ENCODE measurements at places on chromosomes 13 and 19. TPM values are rescaled to one million over a fixed set of nuclear protein-coding genes. Genes with fewer than 3 reads are reported as not detected.
A peak's percentile ranks its signal among the peaks of the same experiment; 100 is the strongest.

ZNF534 gene
- total RNA-seq: not detected

IL4I1 gene
- 12.8 TPM for total RNA-seq

DNA sequence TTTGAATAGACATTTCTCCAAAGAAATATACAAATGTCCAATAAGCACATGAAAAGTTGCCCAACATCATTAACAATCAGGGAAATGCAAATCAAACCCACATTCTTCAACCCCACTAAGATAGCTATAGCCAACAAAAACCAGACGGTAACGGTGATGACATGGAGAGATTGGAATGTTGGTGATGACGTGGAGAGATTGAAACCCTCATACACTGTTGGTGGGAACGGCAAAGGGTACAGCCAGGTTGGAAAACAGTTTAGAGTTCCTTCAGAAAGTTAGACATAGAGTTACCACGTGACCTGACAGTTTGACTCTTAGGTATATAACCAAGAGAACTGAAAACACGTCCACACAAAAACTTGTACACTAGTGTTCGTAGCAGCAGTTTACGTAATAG lies 48.1 kb downstream of the TNFRSF19 start:
- peaks cover 3% of the 10 kb centered on the region for H3K4me1 ChIP-seq
- no peak overlapping the region for H3K4me3 ChIP-seq
- H3K36me3 ChIP-seq: peaks cover 2% of the 10 kb centered on the region
- DNase-seq: no peak

DNA sequence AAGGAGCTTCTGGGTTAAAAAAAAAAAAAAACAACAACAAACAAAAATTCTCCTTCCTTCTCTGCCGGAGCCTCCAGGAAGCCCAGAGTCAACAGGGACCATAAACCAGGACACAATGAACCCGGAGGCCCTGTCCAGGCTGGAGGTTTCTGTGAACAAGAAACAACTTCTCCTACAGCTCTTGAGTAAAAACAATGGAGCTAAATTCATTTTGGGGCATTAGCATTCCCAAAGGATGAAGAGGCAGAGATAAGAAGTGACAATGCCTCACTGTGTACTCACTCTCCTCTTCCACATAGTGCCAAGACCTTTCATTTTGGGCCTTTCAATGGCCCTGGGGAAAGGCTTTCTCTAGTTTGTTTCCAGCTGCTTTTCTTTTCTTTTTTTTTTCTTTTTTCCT lies 9.0 kb downstream of the RHPN2 start:
- no peak for DNase-seq
- no peaks in the 10 kb centered on the region for H3K27me3 ChIP-seq
- H3K27ac ChIP-seq: peak overlapping the region; percentile 3
- no peaks in the 10 kb centered on the region for H3K4me1 ChIP-seq
- H3K4me3 ChIP-seq: no peak overlapping the region

- peaks cover 6% of the 10 kb centered on the region for H3K4me1 ChIP-seq
- peak; percentile 81 for DNase-seq
Measured at GRCh38 chr19:34254698-34255432, 511 bp downstream of the GARRE1 start.

GRCh38 chr19:11699931-11700794 lies 38.6 kb downstream of the ZNF823 start:
- no peaks in the 10 kb centered on the region for H3K36me3 ChIP-seq
- H3K27me3 ChIP-seq: no peaks in the 10 kb centered on the region
- DNase-seq: peak; percentile 42
- H3K4me1 ChIP-seq: no peaks in the 10 kb centered on the region
- H3K4me3 ChIP-seq: no peak overlapping the region

All from kidney (tissue), 22 donors.